HS-27A (cell line): ENCODE measurements at places on chromosomes 6 and 20.

DNA sequence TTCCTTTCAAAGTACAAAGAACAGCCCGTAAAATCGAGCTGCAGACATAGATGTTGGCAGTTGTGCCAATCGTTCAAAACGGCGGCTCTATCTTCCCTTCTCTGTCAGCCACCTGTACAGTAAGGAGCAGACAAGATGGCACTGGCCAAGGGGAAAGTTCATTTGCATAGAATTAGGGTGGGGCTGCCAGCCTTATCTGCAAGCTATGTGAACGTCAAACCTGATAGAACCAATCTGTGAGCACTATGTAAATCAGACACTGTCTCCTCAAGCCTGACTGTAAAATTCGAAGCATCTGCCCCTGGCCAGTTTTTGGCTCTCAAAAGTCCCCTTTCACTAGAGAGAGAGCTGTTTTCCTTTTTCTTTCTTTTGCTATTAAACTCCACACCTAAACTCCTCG lies 374.5 kb downstream of the EPM2A start:
- DNase-seq: peak; percentile 2

GRCh38 chr20:48448666-48449600 lies 378.9 kb downstream of the PREX1 start:
- no peak for DNase-seq

DNA sequence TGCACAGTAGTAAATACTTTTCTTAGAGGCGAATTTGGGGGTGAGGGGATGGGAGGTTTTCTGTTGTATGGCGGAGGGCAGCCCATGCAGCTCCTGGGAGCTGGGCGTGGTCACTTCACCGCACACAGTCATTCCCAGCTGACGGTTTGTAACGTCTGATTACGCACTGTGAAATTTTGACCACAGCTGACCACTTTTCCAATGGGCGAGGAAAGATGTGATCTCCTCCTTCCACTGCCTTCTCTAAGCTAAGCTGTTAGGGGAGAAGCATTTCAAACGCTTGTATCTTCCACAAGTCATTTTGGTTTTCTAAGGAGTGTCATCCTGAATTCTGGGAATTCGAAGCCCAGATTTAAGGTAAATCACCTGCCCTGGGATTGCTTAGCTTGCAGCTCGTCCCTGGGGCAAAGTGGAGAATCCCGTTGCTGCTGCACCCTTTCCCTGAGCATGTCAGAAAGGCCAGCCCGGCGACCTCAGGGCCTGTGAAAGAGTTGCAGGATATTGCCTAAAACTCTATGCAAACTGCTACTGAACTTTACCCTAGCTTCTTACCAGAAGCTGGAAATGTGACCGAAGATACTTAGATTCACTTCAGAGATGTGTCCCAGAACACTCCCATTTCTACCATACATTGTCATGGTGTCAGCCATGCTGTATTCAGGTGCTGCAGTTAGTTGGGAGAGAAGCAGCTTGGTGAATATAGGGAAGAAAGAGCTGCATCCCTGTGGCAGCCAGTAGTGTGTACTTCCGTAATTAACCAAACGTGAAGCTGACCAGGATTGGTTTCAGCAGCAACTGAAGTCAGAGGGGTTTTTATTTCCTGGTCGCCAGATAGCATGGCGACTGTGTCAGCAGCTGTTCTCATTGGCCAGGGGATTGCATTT lies 58.9 kb downstream of the RREB1 start:
- DNase-seq: no peak

DNA sequence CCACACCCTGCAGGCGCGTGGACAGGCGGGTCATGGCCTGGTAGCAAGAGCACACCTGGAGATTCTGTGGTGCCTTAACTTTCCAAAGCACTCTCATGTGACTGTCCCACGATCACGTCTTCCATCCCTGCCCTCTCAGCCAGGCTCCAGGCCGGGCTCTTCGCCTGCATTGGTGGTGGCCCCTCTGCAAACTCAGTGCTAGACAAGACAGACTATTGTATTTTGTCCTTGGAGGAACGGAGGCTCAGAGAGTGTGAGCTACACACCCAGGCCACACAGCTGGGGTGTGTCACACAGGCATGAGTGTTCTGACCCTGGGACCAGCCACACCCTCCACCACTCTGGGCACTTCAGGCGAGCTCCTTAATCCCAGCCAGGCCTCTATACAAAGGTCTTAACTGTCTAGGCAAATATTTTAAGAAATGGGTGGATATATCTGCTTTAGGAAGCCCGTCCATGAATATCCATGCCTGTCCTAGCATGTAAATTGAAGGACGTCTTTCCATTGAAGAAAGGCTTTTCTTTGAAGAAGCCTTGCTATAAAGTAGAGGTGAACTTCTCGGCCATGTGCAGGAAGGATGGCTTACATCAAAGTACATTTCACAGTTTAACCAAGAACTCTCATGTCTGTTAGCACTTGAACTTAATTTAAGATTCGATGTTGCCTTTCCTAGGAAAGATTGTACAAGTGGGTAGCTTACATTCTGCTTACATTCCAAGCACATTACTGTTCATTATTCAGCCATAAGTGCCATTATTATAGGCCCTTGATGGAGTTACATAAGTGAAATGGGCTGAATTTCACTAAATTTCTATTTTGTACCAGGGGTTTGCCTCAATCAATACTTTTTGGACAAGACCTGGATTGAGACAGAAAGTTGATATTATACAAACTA lies 263.9 kb downstream of the DLL1 start:
- DNase-seq: no peak

DNA sequence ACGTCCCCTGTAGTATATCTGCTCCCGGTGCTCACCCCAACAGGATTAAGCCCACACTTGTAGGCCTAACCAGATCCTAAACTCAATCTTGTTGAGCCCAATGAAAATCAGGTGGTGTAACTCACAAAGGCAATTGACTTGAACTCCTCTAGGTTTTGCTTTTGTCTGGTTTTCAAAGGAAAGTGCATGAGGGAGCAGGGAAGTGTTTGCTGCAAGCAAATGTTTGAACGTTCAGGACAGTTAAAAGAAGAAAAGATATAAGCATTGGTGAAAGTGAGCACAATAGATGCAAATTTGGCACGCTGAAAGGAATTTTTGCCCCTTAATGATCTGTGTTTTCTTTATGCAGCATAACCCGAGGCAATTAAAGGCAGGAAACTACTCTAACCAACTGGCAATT lies 212.6 kb downstream of the PLCB1 start:
- DNase-seq: no peak

- no peak for DNase-seq
Measured at GRCh38 chr6:81727876-81728517, 24.5 kb downstream of the TENT5A start.

- DNase-seq: no peak
Measured at GRCh38 chr20:47187450-47188195, 168.9 kb downstream of the ZMYND8 start.

- no peak for DNase-seq
Measured at GRCh38 chr6:90098627-90099026, 198.0 kb downstream of the BACH2 start.

GRCh38 chr6:30882204-30882758 lies 2.0 kb upstream of the DDR1 start:
- DNase-seq: no peak

DNA sequence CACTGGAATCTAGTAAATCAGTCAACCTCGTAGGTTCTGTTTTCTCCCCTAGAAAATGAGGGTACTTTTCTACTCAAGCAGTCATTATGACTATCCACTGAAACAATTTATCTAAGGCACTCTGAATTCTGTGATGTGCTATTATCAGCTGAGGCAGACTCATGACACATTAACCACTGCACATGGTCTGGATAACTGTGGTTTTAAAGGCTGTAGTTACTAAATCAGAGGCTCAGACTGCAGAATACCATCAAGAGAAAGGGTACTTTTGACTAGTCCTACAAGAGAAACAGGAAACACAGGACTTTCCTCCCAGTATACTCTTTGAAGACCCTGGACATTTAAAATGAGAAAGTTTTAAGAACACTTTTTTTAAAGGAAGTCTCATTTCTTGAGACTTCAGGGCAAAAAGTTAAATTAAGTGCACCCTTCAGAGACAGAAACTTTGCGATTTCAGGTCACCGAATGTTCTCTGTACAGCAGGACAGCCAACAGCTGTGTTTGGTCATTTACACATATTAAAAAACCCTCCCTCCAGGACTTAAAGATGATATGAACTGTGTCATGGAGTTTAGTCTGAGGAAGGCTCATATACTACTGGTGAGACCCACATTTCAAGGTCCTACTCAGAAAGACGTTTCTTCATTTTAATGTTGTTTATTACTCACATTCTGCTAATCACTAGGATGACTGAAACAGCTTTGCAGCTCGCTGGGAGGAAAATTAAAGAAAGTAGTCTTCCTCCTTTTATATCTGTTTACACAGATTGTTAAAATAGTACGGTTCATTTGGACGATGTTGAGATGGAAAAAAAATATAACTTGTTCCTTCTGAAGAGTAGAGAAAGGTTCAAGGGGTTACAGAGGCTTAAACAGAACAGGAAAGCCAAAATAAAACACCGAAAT lies 19.9 kb downstream of the ATXN1 start:
- peak; percentile 96 for DNase-seq

DNA sequence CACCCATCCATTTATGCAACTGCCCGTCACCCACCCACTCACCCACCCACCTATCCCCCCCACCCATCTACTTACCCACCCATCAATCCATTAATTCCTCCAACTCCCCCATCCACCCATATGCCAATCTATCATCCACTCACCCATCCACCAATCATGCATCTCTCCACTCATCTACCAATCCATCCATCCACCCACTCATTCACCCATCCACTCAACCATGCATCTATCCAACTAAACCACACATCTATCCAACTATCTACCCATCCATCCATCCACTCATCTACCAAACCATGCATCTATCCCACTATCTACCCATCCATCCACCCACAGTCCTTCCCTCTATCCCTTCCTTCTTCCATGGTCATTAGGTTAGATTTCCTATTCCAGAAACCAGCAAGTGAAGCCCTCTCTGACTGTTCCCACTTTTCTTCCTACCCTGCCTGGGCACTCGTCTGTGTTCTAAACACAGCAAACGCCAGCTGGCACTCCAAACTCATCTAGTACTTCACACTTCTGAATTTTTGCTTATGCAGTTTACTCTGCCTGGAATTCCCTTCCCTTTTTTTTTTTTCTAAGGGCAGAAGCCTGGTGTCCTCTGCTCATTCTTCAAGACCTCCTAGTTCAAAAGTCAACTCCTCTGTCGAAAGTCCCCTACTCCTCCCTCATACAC lies 43.1 kb downstream of the ARHGAP40 start:
- DNase-seq: no peak

- DNase-seq: no peak
Measured at GRCh38 chr6:106885679-106886078, 88.8 kb downstream of the CD24 start.

DNA sequence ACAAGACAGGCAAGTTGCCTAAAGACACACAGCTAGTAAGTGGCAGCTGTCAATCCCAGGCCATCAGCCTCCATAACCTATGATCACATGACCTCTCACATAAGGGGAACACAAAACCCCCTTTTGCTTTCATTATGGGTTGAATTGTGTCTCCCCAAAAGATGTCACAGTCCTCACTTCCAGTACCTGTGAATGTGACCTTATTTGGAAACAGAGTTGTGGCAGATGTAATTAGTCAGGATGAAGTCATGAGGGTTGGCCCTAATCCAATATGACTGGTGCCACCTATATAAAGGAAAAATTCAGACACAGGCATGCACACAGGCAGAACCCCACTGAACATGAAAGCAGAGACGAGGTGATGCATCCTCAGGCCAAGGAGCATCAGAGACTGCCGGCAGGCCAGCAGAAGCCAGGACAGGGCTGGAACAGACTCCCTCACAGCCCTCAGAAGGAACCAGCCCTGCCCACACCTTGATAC lies 33.6 kb downstream of the GFOD1 start:
- peak; percentile 74 for DNase-seq

- DNase-seq: no peak
Measured at GRCh38 chr6:38149531-38149930, 330.0 kb downstream of the ZFAND3 start.

DNA sequence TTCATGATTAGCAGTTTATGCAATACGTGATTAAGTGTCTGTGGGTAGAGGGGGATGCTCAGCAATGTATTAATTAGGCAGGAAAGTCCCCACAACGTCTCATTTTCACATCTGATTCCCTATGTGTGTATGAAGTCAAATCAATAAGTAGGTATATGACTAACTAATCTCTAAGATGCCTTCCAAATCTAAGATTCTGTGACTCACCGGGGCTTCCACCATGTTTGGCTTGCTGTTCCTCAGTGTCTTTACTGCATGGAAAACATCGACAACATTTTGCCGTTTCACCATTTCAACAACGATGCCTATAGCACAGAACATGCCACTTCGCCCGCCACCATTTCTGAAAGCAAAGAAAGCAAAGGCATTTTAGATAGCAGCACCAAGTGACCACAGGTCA lies 72.0 kb upstream of the THEMIS start:
- no peak for DNase-seq

- no peak for DNase-seq
Measured at GRCh38 chr6:106184629-106185028, 98.5 kb downstream of the PRDM1 start.

DNA sequence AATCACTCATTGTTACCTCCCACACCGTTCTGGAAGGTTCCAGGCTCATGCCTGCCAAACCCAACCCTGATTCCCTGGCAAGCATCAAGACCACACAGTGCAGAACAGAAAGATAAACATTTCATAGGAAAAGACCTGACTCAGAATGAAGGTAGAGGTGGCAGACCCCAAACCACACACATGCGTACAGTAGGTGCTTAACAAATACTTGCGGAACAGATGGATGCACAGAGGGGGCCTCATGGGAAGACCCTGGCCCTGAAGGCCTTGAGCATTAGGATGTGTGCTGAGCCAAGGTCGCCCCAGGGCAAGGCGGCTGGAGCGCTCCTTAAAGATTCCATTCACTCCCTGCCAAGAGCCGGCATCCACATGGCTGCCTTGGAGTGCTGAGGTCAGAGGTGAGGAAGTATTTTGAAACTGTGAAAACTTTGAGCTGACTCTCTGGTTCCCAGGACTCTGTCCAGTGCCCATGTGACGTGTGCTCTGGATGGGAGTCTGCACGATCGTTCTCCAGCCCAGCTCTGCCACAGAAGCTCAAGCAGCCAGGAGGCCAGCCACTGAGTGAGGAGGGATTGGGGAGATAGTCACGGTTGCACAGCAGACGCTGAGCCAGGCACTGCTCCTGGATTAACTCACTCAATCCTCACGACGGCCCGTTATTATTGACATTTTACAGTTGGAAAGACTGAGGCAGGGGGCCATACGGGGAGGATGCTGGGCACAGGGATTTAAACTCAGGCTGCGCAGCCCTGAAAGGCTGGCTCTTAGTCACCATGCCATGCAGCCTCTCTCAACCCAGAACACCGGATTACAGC lies 65.5 kb upstream of the AFDN start:
- no peak for DNase-seq
